ENCODE measurements at places on chromosomes 5 and 9.

DNA sequence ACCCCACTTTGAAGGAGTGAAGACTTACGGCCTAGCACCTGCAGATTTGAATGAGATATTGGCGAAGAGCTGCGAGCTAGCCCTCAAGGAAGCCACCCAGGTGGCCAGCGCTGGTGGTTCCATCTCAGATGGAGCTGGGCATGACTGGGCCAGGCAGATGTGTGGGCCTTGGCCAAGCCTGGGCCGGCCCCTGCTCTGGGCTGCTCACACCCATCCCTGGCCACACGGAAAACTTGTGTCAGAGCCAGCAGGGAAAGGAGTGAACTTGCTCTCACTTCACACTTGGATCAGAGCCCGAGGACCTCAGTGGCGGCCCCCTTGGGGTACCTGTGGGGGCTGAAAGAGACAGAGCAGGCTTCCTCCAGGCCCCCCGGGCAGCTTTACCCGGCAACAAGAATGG lies 44.2 kb downstream of the ROPN1L start:
- DNase-seq, result no peak

- DNase-seq, result no peak
Observed at GRCh38 chr5:2756211-2757152, 5.0 kb upstream of the IRX2 start.

GRCh38 chr5:126368239-126368812 lies 54.9 kb upstream of the GRAMD2B start:
- no peak for DNase-seq

DNA sequence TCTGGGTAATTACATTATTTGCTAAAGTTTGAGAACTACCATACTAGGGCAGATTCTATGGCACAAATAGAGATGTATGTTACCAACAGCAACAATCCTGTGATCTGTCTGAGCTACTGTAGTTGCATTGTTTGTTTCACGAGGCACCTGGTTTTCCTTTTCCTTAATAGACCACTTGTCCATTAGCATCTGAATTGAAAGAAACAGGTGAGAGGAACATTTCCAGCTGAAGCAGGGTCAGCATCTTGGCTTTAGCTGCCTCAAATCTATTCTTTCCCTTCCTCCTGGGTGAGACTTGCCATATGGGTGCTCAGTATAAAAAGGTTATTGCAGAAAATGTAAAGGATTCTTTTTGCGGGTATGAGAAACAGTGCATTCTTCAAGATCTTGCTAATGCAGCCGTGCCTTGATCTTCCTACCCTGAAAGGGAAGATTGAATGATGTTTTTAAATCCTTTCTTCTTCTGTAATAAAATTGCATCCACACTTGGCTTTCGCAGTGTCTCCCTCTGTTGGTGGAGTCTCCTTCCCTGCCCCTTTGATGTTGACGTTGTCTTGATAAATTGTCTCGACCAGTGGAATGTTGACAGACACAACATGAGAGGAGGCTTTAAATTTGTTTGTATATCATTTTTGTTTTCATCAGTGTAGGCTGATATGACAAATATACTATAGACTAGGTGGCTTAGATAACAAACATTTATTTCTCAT lies 118.0 kb upstream of the BRINP1 start:
- no peak for DNase-seq

GRCh38 chr5:90650767-90651166 lies 92.2 kb downstream of the ADGRV1 start:
- no peak for DNase-seq

DNA sequence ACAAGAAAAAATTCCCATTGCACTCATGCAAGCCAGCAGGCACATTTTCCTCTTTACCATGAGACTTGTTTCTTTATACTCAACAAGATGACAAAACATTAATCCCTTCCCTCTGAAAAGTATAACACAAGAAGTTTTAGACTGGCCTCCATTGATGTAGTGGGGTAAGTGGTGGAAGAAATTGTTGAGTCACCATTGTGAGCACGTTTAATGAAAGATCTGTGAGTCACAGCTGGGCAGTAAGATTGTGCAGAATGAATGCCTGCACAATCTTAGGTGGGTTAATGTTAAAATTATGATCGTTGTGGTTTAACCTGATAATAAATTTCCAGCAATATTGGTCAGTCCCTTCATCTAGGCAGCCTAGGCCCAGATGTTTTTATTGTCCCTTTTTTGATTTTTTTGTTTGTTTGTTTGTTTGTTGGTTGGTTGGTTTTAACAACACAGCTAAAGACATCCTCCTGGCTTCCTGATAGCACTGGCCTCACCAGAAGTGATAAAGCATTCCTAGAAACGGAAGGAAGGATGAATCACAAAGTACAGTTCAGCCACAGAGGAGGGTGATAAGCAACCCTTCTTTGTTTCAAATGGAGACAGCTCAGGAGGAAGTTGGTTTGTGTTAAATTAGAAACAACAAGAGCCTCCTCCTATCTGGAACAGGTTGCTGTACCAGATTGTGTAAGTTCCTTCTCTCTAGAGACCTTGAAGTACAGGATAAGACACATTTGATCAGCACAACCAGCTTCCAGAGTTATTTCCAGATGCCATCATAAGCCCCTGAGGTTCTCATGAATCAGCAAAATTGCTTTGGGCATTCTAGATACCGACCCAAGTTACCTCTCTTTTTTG lies 40.3 kb downstream of the SLC24A2 start:
- no peak for DNase-seq
